ENCODE measurements at places on chromosomes 2 and 18.

GRCh38 chr2:108395155-108395554 lies 17.4 kb downstream of the SULT1C4 start:
- no peaks in the 10 kb centered on the region for H3K4me1 ChIP-seq
- peaks cover 7% of the 10 kb centered on the region for H3K27me3 ChIP-seq
- no peaks in the 10 kb centered on the region for H3K36me3 ChIP-seq
- no peak for ATAC-seq

DNA sequence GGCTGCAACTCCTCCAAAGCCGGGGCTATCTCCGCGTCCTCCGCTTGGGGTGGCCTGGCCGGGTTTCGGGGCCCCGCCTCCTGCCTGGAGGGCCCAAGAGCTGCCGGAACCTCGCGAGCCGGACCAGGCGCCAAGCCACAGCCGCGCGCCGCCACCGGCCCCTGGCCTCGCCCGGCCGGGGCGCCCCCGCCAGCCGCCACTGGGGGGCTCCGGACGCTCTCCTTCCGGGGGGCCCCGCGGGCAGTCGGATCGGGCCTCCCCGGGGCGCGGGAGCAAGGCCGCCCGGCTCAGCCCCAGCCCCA lies 17.4 kb upstream of the HAAO start:
- H3K27ac ChIP-seq: peak overlapping the region; percentile 84
- peak overlapping the region; percentile 64 for H3K4me3 ChIP-seq
- peak; percentile 48 for ATAC-seq
- H3K36me3 ChIP-seq: peaks cover 13% of the 10 kb centered on the region
- peaks cover 4% of the 10 kb centered on the region for H3K27me3 ChIP-seq

DNA sequence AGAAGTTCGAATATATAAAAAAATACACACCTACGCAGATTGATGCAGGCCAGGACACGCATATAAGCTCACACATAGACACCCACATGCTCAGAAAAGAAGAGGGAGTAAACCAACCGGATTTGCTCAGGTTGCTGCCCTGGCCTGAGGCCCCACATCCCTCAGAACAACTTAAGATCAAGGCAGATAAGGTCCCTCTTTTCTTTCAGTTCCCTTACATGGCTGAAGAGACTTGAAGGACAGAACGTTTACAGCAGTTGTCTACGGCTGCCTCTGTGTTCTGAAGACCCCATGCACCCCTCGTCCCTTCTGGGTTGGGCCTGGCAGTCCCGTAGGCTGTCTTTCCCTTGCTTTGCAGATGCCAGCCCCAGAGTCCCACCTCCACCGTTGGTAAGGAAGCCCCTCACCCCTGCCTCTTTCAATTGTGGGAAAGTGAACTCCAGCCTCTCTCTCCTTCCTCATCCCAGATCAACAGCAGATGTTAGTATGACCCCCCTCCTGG lies 4.3 kb upstream of the NAGK start:
- H3K4me1 ChIP-seq: no peaks in the 10 kb centered on the region
- H3K36me3 ChIP-seq: peaks cover 11% of the 10 kb centered on the region
- peaks cover 12% of the 10 kb centered on the region for H3K27me3 ChIP-seq
- no peak overlapping the region for H3K4me3 ChIP-seq

DNA sequence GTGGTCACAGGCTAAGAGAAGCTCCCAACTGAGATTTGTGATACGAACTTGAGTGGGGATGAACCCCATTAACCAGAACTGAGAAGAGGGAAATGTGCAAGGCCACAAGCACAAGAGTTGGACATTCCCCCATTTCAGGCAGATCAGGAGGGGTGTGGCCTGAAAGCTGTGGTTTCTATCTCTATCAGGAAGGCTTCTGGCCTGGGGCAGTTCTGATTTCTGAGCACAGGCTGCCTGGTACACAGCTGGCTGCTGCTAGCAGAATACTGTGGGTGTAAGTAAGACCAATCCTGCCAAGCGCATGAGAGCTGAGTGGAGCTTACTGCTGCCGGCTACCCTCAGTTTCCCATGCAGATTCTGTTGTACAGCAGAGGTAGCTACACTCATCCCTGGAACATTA lies 484.6 kb downstream of the SATB2 start:
- no peak for ATAC-seq
- no peaks in the 10 kb centered on the region for H3K36me3 ChIP-seq
- H3K27me3 ChIP-seq: no peaks in the 10 kb centered on the region
- H3K4me1 ChIP-seq: no peaks in the 10 kb centered on the region
- no peak overlapping the region for H3K4me3 ChIP-seq

GRCh38 chr2:141728142-141728541 lies 402.7 kb downstream of the LRP1B start:
- no peak overlapping the region for H3K27ac ChIP-seq
- H3K36me3 ChIP-seq: no peaks in the 10 kb centered on the region

DNA sequence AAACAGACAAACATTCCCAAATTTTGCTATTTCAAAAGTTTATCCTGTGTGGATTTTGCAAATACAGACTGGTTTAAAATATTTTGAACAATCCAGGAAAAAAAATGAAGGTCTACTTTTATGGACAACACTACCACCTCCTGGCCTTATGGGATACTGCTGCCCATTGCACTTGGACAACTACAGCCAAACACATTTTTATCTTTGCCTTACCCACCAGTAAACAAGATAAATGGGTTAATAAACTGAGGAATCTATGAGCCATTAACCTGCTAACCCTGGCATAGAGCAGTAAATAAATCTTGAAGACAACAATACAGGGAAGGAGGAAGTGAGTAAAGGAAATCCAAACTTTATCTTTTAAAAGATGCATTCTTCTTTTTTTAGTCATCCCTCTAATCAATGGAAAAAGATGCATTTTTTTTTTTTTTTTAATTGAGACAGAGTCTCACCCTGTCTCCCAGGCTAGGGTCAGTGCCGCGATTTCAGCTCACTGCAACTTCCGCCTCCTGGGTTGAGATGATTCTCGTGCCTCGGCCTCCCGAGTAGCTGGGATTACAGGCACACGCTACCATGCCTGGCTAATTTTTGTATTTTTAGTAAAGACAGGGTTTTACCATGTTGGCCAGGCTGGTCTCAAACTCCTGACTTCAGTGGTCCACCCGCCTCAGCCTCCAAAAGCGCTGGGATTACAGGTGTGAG lies 2.1 kb upstream of the SPIRE1 start:
- no peak overlapping the region for H3K27ac ChIP-seq

DNA sequence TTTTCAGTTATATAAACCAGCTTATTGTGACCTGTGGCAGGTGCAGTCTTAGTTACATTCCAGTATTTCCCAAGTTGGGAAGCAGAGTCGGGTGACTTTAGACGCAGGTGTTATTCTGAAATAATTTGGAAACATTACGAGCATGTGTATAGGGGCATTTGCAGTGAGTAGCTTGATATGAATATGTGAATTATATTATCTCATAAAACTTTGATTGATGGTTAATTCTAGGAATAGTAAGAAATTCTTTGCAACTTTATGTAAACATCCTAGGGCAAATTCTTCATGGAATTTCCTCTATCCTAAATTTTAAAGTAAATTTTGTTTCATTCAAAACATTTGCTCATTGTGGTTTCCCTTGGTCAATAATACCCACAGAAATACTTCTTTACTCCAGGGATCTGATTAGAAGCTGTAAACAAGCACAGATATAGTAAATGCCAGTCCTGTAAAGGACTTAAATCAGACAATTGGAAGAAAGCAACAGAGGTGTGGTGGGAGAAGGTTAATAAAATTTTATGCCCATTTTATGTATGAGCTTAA lies 580.6 kb upstream of the CDH2 start:
- no peak overlapping the region for H3K27ac ChIP-seq
- no peaks in the 10 kb centered on the region for H3K27me3 ChIP-seq
- no peaks in the 10 kb centered on the region for H3K36me3 ChIP-seq
- no peak overlapping the region for H3K4me3 ChIP-seq

DNA sequence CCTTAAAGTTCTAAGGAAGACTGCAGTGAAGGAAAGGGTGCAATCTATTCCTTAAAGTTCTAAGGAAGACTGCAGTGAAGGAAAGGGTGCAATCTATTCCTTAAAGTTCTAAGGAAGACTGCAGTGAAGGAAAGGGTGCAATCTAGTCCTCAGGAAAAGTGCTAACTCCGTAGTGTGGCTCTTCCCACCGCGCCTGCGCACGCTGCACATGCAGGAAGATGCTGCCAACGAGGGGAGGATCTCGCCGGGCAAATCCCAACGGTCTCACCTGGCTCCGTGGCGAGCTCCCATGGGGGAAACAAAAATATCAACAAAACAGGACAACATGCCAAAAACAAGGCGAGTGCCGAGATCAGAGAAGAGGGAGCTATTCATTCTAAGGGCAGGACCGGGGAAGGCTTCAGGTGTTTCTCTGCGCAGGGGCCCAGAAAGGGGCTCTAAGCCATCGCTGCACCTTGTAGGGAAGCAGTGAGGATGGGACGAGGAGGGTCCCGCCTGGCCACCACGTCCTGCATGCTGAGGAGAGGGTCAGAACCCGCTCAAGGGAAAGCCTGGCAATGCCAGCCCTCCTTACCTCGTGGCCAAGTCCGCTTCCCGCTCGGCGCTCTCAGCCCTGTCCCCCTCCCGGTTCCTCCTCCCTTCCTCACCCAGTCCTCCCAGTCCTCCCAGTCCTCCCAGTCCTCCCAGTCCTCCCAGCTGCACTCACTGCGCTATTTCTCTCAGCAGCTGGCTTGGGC lies 24.5 kb downstream of the TIMM21 start:
- no peak for ATAC-seq
- H3K36me3 ChIP-seq: no peaks in the 10 kb centered on the region
- H3K27ac ChIP-seq: no peak overlapping the region
- peaks cover 4% of the 10 kb centered on the region for H3K4me1 ChIP-seq
- H3K27me3 ChIP-seq: peaks cover 36% of the 10 kb centered on the region
- peak overlapping the region; percentile 20 for H3K4me3 ChIP-seq

GRCh38 chr2:84450288-84451227 lies 8.5 kb downstream of the SUCLG1 start:
- no peak for ATAC-seq
- H3K36me3 ChIP-seq: peaks cover 49% of the 10 kb centered on the region
- H3K4me1 ChIP-seq: peaks cover 15% of the 10 kb centered on the region
- no peak overlapping the region for H3K4me3 ChIP-seq

DNA sequence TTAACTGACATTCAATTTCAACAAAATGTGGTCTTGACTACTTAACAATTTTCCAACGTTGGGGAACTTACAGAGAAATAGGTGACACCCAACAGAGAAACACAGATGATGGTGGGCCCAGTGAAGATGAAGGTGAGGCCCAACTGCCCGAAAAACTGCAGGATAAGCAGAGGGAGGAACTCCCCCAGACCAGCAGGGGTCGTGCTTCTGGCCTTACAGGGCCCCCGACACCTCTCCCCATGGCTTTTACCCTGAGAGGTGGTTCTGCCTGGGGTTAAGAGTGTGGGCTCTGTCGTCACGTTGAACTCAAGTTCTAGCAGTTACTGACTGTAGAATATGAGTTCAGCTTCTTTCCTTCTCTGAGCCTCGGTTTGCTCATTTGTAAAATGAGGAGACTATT lies 119.5 kb upstream of the SMIM21 start:
- no peaks in the 10 kb centered on the region for H3K4me1 ChIP-seq
- no peak overlapping the region for H3K4me3 ChIP-seq
- no peak overlapping the region for H3K27ac ChIP-seq
- peaks cover 10% of the 10 kb centered on the region for H3K27me3 ChIP-seq
- H3K36me3 ChIP-seq: no peaks in the 10 kb centered on the region
- no peak for ATAC-seq

DNA sequence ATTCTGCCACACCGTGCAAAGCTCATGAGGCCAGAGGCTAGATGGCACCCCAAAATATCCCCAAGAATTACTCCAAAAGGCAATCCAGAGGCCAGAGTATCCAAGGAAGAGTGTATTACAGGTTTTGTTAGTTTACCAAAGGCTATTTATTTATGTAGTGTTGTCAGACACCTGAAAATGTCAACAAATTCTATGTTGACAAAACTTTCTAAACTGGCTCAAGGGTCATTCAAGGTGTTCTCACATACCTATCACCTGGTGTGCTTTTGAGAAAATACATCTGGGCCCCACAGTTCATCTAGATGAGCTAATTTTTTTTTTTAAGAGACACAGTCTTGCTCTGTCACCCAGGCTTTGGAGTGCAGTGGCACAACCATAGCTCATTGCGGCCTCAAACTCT lies 12.4 kb upstream of the DTNB start:
- H3K36me3 ChIP-seq: no peaks in the 10 kb centered on the region
- no peak overlapping the region for H3K4me3 ChIP-seq
- no peak for ATAC-seq
- H3K27me3 ChIP-seq: no peaks in the 10 kb centered on the region
- no peak overlapping the region for H3K27ac ChIP-seq
- no peaks in the 10 kb centered on the region for H3K4me1 ChIP-seq

- H3K27me3 ChIP-seq: peaks cover 11% of the 10 kb centered on the region
- no peak for ATAC-seq
- no peak overlapping the region for H3K4me3 ChIP-seq
- no peaks in the 10 kb centered on the region for H3K36me3 ChIP-seq
- H3K4me1 ChIP-seq: no peaks in the 10 kb centered on the region
These were observed 121.9 kb downstream of the PAX3 start for GRCh38 chr2:222176890-222177289.

GRCh38 chr2:102335871-102336366 lies 19.7 kb upstream of the IL18R1 start:
- H3K27me3 ChIP-seq: no peaks in the 10 kb centered on the region
- no peaks in the 10 kb centered on the region for H3K4me1 ChIP-seq
- no peak overlapping the region for H3K4me3 ChIP-seq
- H3K27ac ChIP-seq: no peak overlapping the region
- ATAC-seq: no peak

DNA sequence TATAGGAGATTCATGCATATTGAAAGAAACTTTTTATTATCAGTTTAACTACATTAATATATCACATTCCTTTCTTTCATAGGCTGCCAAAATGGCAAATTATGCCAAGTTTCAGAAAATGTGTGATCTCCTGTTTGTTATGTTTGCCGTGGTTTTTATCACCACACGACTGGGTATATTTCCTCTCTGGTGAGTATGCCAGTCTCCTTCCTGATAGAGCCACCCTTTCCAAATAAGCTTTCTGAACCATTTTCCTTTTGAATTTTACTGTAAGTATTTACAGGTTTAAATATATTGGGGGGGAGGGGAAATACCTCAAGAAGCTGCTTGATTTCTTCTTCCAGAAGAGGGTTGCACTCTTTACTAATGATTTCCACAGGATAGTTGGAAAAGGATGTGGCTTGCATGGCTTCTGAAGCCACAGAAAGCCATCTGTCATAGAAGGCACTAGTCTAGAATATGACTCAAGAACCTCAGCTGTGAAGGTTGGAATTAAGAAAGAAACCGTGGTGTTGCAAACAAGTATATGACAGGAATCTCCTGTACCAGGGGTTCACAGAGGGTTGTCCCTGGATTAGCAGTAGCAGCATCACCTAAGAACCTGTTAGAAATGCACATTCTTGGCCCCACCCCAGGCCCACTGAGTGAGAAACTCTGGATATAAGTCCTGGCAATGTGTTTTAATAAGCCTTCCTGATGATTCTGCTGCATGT lies 84.5 kb upstream of the NOSTRIN start:
- H3K27me3 ChIP-seq: no peaks in the 10 kb centered on the region
- peak; percentile 96 for ATAC-seq
- peaks cover 21% of the 10 kb centered on the region for H3K4me1 ChIP-seq
- H3K36me3 ChIP-seq: peaks cover 5% of the 10 kb centered on the region
- no peak overlapping the region for H3K27ac ChIP-seq

- no peaks in the 10 kb centered on the region for H3K36me3 ChIP-seq
- no peaks in the 10 kb centered on the region for H3K27me3 ChIP-seq
- ATAC-seq: no peak
- H3K4me3 ChIP-seq: no peak overlapping the region
- no peaks in the 10 kb centered on the region for H3K4me1 ChIP-seq
- H3K27ac ChIP-seq: no peak overlapping the region
These were observed 360.7 kb downstream of the TMX3 start for GRCh38 chr18:68354176-68354575.

- peaks cover 5% of the 10 kb centered on the region for H3K4me1 ChIP-seq
- H3K4me3 ChIP-seq: no peak overlapping the region
- no peaks in the 10 kb centered on the region for H3K27me3 ChIP-seq
These were observed 35.8 kb downstream of the TGFA start for GRCh38 chr2:70517804-70518203.
